ENCODE measurements at places on chromosomes 5 and 9.

DNA sequence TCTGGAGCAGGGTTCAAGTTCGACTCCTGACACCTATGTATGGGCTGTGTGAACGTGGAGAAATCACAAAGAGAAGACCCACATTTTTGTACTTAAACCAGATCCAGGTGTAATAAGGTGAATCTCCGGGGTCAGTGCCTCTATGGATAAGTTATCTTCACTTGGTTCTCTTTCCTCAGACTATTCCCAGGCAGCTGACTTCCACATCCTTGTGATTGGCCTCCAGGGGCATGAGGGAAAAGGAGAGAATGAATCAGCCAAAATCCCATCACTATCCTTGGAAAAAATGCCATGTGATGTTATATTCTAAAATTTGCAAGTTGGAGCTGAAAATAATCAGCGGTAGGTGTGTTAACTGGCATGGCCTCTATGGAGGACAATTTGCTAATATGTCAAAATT is 37.2 kb downstream of the ZNF622 start:
- no peak for DNase-seq

DNA sequence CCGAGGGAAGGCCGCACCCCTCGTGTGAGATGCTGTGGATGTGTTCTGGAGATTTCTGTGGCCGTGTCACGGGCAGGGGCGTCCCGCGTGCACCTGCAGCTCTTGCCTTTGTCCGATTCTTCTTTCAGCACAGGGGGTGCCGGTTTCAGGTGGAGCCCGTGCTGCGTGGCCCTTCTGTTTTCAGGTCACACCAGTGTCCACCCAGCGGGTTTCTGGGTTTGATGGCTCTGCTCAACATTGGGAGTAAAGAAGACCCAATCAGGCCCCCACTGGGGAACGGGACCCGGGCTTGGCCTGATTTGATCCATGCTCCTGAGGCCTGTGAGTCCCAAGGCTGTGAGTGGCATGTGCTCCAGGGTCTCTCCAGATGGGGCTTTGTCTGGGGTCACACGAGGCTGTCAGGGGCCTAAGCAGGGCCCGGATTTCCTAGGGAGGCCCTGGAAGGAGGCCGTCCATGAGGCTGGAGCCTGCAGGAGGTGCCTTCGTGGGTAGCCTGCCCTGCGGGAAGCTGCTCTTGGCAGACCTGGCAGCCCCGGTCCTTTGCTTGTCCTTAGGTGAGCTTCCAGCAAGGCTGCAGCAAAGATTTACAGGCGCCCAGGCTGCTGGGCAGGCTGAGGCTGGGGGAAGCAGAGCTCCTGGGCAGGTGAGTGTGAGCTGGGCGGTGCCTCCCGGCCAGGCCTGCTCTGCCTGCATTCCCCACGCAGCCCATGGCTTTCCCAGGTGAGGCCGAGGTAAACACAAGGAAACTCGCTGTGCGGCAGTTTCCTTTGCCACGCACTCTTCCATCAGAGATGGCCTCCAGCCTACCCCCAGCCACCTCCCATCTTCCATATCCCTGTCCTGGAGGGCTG is 12.8 kb downstream of the MRPL36 start:
- DNase-seq = no peak

DNA sequence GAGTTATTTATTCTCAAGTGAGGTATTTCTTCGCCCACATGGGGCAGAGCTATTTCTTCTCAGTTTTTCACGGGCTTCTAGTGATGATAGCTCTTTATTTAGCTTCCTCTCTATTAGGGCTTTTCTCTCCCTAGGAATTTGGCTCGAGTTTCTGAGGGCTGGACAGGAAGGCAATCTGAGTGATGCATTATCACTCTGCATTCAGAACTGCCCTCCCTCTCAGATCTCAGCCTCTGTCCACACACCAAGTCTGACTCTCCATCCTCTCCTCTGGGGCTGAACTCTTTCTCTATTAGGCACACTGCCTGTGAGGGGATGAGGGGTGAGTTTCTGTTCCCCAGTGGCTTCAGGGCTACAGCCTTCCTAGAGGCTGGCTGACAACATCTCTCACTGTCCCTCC is 14.9 kb upstream of the SCAMP1 start:
- no peak for DNase-seq

- peak; percentile 25 for DNase-seq
Measured at GRCh38 chr5:81154725-81155124, 78.4 kb upstream of the CKMT2 start.

- DNase-seq = no peak
Measured at GRCh38 chr9:37060833-37061232, 26.8 kb upstream of the PAX5 start.

GRCh38 chr5:14806456-14806855 is 65.1 kb downstream of the ANKH start:
- no peak for DNase-seq

DNA sequence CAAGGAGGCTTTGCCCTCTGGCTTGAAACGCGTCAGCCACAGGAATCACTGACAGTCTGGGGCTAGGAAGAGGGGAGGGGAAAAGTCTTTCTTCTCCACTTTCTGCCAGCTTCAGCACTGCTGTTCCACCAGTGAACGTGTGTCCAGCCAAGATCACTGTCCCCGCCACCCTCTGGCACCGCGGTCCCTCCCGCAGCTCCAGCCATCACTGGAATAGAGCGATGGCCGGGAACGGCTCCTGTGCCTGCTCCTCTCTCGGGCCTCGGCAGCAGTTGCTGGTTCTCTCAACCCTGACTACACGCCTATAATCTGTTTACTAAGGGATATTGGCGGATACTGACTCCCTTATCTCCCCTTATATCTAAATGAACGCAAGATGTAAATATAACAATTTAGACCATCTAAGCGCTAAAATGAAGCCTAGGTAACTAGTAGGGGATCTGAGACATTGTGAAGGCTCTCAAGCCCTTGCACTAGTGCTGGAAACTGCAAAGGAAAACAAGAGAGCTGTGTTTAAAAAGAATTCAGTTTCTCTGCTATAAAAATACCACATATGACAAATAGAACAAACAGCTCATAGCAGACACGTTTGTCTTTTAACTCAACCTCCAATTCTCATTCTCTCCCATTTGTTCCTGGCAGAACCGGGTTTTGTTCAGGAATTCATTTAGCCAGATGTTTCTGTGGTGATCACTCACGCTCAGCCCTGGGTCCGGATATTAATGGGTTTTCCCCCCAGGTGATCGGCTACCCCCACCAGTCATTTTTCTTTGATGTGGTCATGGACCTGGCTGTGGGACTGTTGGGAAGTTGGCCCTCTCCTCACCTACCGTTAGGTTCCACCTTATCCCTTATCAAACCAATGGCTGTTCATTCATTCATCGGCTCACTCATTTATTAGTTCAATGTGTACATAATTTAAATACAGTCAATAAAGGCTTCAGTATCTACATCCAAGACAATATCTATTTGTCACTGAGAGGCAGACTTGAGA is 149.8 kb downstream of the MED10 start:
- no peak for DNase-seq

GRCh38 chr9:127446713-127447415 is 4.3 kb downstream of the RPL12 start:
- DNase-seq = no peak

DNA sequence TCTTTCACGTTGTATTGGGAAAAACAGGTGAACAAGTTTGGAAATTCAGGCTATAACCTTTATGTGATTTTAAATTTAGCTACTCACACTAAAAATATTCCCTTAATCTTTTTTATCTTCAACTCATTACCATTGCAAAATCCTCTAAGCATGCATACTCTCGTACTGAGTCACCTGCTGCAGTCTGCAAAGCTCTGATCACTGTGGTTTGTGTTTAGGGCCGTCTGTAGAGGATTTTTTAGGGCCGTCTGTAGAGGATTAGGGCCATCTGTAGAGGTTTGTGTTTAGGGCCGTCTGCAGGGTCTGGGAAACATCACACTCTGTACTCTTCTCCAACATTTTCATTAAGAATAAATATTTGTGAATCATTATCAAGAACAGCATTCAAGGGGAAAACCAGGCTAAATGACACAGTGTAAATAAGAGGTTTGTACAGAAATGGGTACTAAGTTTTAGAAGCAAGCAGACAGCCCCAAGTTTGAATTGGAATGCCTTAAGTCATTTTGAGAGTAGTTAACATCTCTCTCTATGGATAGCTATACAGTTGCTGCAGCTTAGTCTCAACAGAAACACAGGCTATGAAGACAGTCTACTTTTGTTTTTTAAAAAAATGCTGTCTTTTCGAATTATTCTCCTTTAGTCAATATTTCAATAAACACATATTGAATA is 155.0 kb upstream of the TSLP start:
- DNase-seq = no peak

DNA sequence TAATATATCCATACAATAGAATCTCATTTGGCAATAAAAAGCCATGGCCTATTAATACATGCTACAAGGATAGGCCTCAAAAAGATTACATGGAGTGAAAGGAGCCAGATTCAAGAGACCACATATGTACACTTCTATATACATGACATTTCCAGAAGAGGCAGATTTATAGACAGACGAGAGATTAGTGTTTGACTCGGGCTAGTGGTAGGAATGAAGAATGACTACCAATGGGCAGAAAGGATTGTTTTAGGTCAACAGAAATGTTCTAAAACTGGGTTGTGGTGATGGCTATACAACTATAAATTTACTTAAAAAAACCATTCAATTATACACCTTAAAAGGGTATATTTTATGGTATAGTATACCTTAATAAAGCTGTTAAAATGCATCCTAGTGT is 41.9 kb downstream of the SETX start:
- DNase-seq = no peak

DNA sequence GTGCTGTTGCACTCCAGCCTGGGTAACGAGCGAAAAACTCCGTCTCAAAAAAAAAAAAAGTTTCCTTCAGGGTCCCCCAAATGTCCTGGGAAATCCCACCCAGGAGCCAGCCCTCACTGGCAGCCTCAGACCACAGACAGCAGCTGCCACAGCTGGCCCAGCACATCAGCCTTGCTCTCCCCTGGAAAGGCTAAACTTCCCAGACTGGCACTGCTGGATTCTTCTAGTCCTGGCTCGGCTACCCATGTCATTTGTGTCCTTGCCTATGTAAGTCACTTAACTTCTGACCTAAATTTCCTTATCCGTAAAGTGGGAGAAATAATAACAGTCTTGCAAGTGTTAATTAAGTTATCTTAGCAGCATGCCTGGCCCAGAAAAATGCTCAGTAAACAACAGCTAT is 8.6 kb upstream of the PRRC2B start:
- no peak for DNase-seq

DNA sequence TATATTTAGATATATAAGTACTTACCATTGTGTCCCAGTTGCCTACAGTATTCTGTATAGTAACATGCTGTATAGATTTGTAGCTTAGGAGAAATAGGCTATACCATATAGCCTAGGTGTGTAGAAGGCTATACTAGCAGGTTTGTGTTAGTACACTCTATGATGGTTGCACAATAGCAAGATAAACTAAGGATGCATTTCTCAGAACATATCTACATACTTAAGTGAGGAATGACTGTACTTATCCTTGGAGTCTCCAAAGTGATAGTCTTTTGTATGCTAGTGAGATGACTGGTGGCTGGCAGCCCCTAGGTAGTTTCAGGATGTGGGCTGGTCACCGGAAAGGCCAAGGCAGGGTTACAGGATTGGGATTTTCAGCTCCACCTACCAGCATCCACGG is 208.7 kb downstream of the ARHGEF28 start:
- DNase-seq = no peak
